Mucosa of descending colon (tissue), 3 donors: ENCODE measurements at places on chromosomes 16 and 17. TPM values are rescaled to one million over a fixed set of nuclear protein-coding genes. Genes with fewer than 3 reads are reported as not detected.

Gene TNFSF13
- 74.6 TPM for total RNA-seq

Gene PHKG2
- total RNA-seq = 32.1 TPM

Gene AP2B1
- 127 TPM for total RNA-seq

- DNase-seq = no peak
These were observed 233.1 kb upstream of the FOXF1 start for GRCh38 chr16:86277221-86277620.

GRCh38 chr17:12536021-12536420 lies 129.7 kb upstream of the MYOCD start:
- DNase-seq = no peak

Gene ZNF75A
- 19.0 TPM for total RNA-seq

GRCh38 chr17:9977180-9977575 lies 72.1 kb upstream of the RCVRN start:
- DNase-seq = no peak

GRCh38 chr17:488993-489757 lies 136.6 kb upstream of the RPH3AL start:
- no peak for DNase-seq

DNA sequence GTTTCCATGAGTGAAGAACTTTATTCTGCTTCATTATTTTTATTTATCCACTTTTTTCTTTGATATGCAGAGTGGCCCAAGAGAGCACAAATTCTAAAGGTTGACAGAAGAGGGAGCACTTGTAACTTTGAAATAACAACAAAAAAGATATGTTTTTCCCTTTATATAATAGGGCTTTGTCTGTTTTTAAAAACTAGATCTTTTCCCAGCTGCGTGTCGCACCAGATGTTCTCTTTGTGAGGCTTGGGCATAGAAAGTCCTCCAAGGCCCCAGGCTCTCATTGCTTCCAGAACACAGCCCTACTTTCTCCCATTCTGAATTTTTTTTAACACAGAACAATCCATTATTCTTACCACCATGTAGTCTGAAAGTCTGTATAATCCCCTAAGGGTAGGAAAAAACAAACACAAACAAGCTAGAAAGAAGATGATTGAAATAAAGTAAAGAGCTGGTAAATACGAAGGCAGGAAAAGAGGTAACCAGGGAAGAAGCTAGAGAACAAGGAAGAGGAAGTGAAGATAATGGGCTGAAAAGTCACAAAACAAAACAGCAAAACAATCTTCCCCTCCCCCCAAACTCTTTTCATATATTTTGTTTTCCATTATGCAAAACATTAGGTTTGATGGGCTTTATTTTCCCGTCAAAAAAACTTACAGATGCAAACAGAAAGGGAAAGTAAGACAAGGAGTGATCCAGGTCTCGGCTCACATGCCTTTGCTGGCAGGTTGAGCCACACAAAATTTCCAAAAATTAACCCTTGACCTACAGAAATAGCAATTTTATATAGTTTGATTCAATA lies 160.4 kb downstream of the ABCA8 start:
- DNase-seq = no peak

DNA sequence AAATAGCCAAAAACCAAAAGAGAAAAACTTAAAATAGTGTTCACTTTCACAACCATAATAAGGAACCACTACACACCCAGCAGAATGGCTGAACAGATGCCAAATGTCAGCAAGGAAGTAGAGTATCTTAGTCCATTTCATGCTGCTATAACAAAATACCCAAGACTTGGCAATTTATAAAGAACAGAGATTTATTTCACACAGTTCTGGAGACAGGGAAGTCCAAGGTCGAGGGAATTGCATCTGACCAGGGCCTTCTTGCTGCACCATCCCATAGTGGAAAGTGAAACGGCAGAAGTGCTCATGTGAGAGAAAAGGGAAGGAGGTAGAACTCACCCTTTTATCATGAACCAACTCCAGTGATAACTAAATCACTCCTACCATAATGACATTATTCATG lies 33.8 kb upstream of the CCL22 start:
- DNase-seq = no peak

Gene PPL
- 22.1 TPM for total RNA-seq

GRCh38 chr17:55190748-55191147 lies 74.0 kb upstream of the HLF start:
- DNase-seq = no peak

DNA sequence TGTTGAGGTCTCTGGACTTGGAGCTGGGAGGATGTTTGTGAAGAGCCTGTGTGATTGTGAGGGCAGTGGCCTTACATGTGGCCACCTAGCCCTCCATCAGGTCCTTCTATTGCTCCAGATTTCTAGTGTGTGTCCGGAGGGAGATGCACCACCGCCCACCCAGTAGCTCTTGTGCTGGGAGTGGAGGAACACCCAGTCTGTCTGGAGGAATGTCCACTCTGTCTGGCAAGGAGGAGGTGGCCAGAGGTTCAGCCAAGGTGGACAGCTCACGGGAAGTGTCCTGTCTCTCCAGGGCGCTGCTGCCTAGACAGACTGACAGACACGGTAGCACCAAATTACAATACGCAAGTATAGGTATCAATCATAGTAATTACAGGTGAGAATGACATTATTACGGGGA lies 10.6 kb downstream of the RPTOR start:
- no peak for DNase-seq

Gene C17orf78
- total RNA-seq = not detected

DNA sequence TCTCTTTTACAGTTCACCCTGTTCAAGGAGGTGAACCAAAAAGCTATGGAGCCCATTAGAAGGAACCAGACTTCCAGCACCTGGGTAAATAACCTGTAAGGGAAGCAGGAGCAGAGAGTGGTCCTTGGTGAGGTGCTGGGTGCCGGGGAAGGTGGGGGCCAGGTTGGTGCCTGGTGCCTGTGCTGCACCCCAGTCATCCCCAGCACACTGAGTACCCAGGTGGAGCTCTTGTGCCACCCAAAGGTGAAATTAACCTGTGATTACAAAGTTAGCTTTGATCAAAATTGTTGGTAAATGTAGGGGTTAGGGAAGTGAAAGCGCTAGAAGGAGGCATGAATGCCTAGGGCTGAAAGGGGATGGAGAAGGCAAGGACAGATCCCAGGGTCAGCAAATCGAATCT lies 58.6 kb downstream of the CDRT4 start:
- DNase-seq = no peak

Gene DNAH9
- 1.5 TPM for total RNA-seq

Gene TCF25
- total RNA-seq = 217 TPM

Gene PIK3R6
- total RNA-seq = 1.7 TPM
